A673 (cell line): ENCODE measurements at places on chromosomes 16 and 17. TPM values are rescaled to one million over a fixed set of nuclear protein-coding genes. Genes with fewer than 3 reads are reported as not detected.
A peak's percentile ranks its signal among the peaks of the same experiment; 100 is the strongest.

C17orf50 gene
- total RNA-seq = not detected in 2 replicates

TRIM72 gene
- total RNA-seq = 0.04 TPM in 1 of 2 replicates, not detected in the other

- no peak for DNase-seq
Measured at GRCh38 chr16:75087375-75087979, 29.1 kb downstream of the LDHD start.

DNA sequence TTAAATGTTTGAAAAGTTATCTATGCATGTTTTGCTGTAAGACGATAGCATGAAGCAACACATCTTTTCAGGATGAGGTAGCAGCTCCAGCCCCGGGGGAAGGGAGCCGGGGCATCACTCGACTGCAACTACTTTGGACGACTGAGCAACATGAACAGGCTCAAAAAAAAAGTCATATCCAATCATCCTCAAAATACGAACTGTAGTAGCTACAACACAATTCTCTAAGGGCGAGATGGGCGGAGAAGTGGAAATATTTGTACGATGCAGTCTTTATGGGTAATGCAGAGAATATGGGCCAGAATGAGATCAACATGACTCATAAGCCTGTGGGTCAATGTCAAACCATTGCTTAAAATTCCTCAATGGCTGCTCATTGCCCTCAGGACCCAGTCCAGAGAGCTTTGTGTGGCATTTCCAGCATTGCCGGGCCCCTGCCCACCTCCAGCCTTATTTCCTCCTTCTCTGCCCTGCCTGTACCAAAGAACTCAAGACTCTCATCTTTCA, 17.7 kb upstream of the SMURF2 start:
- no peak for DNase-seq

- DNase-seq = peak; percentile 19
Measured at GRCh38 chr17:51590071-51590656, 329.8 kb downstream of the UTP18 start.

DNA sequence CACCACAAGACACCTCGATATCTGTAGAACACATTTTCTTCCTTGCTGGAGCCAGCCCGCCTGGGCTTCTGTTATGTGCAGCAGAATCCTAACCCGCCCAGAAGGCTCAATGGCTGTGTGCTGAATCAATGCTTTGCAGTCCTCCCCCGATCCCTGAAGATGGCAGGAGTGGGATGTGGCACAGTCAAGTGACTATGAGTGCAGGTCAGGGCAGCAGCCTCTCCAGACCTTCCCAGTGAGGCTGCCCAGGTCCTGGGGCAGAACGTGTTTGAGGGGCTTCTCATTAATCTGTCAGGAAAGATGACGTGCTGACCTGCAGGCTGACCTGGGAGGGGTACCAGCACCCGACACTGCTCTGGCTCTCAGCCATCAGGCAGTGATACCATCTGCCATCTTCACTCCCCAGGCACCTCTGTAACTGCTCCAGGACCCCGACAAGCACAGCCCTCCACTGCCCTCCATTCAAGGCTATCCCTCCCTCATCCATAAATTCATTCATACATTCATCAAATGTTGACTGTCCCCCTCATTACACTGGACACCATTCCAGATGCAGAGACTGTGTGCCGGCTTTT, 35.2 kb downstream of the LRRC75A start:
- DNase-seq = no peak

GRCh38 chr16:72787514-72788268, 260.2 kb downstream of the ZFHX3 start:
- DNase-seq = peak; percentile 78

- no peak for DNase-seq
Measured at GRCh38 chr17:74063439-74063838, 140.0 kb upstream of the RPL38 start.

DNA sequence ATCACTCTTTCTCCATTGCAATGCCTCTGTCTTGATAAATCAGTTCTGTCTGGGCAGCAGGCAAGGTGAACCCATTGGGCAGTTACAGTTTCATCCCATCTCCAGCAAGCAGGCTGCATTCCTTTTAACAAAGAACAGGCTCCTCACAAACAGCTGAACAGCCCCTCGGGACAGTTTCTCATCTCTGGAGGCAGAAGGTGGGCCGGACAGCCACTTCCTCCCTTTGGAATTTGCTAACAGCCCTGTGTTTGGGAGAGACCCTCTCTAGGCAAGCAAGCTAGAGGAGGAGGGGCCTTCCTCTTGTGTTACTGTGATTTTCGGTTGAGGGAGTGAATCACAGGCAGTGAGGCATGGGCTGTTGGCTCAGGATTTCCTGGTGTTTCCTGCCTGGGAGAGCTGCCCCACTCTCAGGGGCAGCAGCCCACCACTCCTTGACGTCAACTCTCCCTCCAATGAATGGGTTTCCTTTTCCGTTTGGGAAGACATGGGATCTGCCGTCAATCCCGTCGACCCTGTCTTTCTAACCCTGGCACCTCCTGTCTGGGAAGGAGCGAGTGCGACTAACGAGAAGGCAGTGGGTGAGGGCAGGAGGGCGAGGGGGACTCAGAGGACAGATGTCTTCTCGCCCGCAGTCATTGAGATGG, 3.7 kb upstream of the PGS1 start:
- no peak for DNase-seq

GRCh38 chr17:70523426-70523825, 354.1 kb downstream of the KCNJ2 start:
- no peak for DNase-seq

- no peak for DNase-seq
Measured at GRCh38 chr17:50917418-50917743, 51.2 kb upstream of the TOB1 start.

- no peak for DNase-seq
Measured at GRCh38 chr16:13660807-13661206, 259.1 kb upstream of the ERCC4 start.
